ENCODE measurements at places on chromosomes 7 and 10.

DNA sequence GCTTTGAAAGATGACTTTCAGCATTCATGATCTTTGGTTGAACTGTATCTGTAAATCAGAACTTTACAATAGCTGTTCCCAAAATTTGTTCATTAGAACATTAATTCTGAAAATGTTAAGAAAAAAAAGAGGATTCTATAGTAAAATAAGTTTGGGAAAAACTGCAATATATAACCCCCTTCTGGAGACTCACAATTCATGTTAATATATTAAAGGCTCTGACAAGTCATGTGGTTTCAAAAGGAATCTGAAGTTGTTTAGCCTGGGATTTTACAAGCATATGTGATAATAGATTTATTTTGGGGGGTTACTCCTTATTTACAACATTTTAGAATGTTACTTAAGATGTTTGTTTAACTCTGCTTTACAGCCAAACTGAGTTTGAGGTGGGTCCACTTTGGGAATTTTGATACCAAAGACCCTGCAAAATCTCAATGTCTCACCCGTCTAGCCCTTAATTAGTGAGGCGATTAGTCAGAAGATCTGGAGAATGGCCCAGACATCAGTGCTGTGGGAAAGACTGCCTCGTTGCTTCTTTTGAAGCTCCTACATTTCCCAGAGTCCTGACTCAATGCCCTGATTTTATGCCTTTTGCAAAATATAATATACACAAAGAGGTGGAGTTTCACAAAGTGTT, 40.0 kb downstream of the CDK1 start:
- no peak for DNase-seq

DNA sequence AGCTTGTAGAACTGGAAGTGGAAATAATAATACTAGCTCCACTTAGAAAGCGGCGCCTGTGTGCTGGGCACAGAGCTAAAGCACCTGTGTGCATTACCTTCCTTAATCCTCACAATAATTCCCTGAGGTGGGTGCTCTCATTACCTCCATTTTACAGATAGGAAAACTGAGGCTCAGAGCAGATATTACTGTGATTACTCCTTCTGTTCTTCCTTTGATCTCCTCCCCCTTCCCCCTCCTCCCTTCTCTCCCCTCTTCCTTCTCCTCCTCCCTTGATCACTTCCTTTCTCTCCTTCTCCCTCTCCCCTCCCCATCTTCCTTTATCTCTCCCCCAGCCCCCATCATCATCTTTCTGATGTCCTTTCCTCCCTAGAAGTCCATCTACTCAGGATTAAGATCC, 55.0 kb downstream of the C10orf105 start:
- DNase-seq = no peak

GRCh38 chr10:96244354-96244753, 27.0 kb downstream of the BLNK start:
- no peak for DNase-seq

DNA sequence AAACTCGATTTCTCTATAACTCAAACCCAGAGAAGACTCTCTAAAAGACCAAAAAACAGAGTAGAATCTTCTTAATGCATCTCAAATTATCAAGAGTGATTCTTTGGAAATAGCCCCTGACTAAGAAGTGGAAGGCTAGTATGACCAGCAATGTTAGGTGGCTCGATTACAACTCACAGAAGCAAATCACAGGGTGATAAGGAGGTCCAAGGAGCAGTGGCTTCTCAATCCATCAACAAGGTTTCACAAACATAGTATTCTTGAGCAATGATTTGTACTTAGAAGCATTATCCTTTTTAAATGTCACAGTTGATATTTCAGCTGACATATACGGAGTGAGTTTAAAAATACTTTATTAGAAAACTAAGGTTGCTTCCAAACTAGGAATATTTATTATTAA, 127.7 kb downstream of the CNOT4 start:
- no peak for DNase-seq

DNA sequence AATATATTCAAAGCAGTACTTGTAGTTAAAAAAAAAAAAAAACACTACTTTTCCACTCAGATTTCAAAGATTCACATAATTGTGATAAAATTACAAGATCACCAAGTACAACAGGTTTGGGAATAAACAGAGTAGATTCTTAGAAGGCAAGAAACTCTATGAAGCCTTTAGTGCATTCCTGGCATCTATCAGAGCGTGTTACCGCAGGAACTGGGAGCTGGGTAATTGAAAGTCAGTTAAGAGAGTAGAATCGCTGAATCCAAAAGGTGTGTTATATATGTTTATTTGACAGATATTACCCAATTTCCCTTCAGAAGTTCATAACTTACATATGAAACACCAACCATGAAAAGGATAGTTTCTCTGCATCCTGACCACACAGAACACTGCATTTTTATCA, 159.2 kb upstream of the PLXNA4 start:
- no peak for DNase-seq

- DNase-seq = no peak
Measured at GRCh38 chr7:139588632-139589031, 65.1 kb downstream of the CLEC2L start.

DNA sequence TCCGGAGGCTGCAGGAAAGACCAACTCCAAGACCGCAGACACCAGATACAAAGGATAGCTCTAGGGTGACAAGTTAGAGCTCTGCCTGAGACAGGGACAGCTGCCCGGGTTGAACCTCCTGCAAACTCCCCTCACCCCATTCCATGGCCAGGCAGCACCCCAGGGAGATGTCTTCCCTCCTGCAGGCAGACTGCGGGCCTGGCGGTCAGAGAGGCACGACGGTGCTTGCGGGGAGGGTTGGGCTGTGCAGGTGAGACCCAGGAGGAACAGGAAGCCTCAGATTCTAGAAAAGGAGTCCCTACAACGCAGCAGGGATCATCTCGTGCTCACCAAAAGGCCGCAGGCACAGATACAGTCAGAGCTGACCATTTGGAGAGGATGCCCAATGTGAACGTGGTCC, 34.6 kb downstream of the CARD11 start:
- DNase-seq = no peak

DNA sequence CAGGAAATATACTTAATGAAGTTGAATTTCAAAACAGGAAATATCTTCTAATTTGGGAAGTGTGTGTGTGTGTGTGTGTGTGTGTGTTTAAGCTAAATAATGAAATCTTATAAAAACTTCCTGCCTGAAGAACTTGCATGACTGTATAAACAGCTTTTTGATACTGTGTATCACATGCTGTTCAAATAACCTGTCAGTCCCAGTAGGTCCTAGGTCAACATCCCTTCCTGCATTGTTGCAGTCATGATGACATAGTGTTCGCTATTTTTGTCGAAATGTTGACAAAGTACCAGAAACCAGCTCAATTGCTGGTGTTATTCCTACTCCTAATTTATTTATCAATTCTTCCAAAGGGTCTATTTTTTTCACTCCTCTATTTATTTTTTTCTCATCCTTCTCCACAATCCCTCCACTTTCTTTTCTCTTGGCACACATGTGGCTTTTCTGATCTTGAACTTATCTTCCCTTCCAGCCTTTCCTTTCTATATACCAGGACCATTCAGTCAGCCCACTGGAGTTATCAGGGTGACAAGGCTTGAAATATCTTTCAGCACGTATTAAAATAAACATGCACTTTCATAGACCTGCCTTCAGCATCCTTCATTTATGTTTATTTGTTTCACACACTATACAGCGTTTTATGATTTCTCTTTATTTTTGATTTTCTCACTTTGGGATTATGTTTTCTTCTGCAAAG, 115.8 kb downstream of the PLXDC2 start:
- DNase-seq = no peak

- no peak for DNase-seq
Measured at GRCh38 chr7:157434231-157434630, 97.4 kb downstream of the DNAJB6 start.

DNA sequence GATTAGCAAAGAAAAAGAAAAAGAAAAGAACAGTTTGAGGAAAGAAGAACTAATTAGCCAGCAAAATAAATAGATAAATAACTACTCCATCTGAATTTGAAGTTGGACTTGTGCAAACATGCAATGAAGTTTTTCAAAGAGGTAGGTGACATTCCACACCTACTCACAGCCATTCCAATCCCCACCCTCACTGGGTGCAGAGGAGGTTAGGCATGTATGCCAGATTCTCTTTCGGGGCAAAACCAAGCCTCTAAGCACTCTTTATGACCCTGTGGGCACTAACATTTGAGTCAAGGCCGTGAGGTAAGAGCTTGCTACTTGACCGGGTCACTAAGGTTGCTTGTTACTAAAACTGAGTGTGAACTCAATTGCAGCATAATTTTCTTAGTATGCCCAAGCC, 108.4 kb upstream of the SEMA3A start:
- no peak for DNase-seq

DNA sequence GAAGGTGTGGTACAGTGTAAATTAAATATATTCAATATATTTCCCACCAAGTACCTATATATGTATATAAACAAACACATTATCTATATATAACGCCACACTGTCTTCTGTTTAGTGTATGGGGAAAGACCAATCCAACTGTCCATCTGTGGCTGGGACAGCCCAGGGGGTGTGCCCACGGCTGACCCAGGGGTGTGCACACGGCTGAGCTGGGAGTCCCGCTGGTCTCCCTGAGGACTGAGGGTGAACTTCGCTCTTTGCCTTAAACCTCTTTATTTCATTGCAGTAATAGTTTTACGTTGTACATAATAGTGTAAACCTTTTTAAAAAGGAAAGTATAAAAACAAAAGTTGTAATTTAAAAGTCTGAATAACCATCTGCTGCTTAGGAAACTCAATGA, 6.3 kb downstream of the EN2 start:
- no peak for DNase-seq

- DNase-seq = no peak
Measured at GRCh38 chr10:129213256-129213655, 253.8 kb upstream of the MGMT start.

DNA sequence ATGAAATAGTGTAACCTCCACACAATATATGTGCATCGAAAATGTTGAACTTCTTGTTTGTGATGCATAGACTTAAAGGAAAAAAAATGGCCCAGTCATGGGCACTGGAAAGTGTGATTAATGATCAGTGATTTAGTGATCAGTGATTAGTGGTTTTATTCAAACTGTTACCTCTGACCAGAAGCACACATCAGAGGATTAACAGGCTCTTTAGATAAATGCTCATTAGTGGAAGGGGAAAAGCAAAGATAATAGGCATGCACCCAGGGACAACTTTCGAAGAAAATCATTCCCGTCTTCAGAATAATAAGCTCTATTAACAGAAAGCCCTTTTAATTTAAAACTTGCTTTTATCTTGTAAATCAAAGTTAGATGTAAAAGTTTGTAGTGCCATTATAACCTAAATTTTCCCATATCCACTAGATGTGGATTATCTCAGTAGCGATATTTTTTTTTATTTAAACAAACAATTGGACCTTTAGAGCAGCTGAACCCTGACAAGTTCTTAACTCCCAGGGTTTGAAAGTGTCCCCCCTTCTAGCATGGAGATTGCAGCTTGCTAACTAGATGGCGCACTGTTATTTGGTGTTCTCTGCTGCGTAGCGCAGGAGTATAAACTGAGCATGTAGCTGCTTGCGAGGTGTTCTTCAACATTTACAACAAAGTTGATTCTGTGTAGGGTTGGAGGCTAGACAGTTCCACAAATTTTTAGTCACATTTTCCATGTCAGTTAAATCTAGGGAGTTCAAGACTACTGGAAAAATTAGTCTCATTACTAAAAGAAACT, at the start of gene CREB5:
TSS of gene CREB5 (plus strand) at position 643 of the 787 bp plus-strand sequence. CDS start 397 bp downstream, outside the sequence.
- no peak for DNase-seq

- no peak for DNase-seq
Measured at GRCh38 chr10:527416-527815, 162.1 kb downstream of the DIP2C start.

DNA sequence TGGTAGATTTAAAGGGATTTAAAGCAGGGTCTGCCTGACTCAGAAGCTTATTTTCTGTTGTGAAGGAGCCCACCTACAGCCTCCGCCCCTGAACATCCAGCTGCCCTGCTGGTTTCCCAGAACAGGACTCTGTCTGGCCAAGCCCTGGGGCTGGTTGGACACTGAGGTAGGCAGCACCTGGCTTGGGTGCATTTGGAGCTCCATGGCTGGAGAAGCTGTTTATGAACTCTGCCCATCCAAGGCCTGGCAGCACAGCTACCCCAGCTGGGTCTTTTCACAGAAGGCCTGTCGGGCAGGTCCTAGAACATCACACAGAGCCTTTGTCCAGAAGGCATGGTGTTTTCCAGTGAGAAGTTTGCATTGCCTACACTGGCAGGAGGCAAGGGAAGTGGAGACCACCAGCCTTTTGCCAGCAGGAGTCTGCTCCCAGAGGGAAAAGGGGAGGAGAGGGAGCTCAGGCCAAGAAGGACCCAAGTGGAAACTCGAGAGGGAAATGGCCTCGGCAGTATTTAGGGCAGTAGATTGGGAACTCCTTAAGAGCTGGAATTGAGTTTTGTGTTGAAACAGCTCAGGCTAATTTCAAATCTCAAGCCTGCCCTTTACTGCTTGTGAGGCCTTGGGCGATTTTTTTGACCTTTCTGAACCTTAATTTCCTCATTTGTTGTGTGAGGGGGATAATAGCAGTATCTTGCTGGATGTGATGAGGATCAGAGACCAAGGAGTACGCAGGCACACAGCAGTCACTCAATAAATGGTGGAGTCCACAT, 12.3 kb upstream of the PDCD4 start:
- no peak for DNase-seq

GRCh38 chr10:75356484-75356883, 45.1 kb downstream of the ZNF503 start:
- DNase-seq = no peak

GRCh38 chr7:12584930-12585329, 14.4 kb downstream of the SCIN start:
- no peak for DNase-seq

GRCh38 chr10:93346108-93346507, 136.0 kb downstream of the MYOF start:
- DNase-seq = no peak

DNA sequence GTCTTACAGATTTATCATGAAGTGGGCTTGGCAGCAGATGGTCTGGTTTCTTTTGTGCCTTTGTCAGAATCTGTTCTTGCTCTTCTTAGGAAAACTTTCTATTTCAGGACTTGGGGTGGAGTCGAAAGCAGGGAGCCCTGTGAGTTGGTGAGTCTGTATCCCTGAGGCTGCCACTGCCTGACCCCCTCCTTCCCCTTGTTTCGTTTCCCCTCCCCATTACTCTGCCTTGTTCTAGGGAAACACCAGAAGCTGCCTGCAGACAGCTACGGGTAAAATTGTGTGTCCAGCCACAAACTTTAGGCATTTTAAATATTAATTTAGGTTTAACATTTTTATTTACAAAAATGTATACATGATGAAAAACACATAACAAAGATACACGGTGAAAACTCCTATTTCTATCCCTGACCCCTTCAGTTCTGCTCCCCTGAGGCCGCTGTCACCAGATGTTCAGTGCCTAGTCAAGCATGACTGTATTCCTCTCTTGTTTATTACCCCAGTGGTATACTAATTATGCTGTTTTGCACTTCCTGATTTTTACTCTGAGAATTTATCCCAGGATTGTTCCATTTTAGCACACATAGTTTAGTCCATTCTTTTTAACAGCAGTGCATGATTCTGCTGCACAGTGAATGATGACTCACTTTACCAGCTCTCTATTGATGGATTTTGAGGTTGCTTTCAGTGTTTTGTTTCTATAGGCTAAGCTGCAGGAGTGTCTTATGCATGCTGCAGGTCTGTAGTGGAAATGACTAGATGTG, 9.1 kb downstream of the TSPAN14 start:
- DNase-seq = no peak

Measured in stimulated activated CD4-positive, alpha-beta T cell treated with anti-CD3 and anti-CD28 coated beads, Interleukin-12 subunit alpha, Interleukin-12 subunit beta, amount 100 ng/mL, for 48 hours (primary cell).